ENCODE measurements at places on chromosomes 4 and X. TPM values are rescaled to one million over a fixed set of nuclear protein-coding genes. Genes with fewer than 3 reads are reported as not detected.
A peak's percentile ranks its signal among the peaks of the same experiment; 100 is the strongest.

DNA sequence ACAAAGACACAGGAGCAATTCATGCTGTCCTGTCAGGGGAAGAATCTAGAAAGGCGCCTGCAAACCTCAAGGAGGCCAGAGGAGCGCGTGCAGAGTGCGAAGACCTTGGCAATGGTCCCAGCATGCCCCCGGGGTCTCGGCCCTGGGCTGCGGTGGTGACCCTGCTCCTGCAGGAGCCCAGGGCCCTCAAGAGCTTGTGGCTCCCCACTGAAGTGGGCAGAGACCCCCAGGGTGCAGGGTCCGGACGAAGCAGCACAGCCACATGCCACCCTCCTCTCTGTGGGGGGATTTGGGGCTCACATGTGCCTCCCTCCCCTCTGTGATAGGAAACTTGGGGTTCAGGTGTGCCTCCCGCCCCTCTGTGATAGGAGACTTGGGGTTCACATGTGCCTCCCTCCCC, 39.3 kb downstream of the GAK start:
- H3K27ac ChIP-seq = no peak overlapping the region
- H3K4me3 ChIP-seq = no peak overlapping the region
- H3K36me3 ChIP-seq = peaks cover 12% of the 10 kb centered on the region
- no peaks in the 10 kb centered on the region for H3K4me1 ChIP-seq

- peaks cover 5% of the 10 kb centered on the region for H3K27me3 ChIP-seq
- no peaks in the 10 kb centered on the region for H3K4me1 ChIP-seq
- H3K27ac ChIP-seq = no peak overlapping the region
- no peak for DNase-seq
These were observed 31.1 kb upstream of the RXFP1 start for GRCh38 chr4:158490629-158491028.

DNA sequence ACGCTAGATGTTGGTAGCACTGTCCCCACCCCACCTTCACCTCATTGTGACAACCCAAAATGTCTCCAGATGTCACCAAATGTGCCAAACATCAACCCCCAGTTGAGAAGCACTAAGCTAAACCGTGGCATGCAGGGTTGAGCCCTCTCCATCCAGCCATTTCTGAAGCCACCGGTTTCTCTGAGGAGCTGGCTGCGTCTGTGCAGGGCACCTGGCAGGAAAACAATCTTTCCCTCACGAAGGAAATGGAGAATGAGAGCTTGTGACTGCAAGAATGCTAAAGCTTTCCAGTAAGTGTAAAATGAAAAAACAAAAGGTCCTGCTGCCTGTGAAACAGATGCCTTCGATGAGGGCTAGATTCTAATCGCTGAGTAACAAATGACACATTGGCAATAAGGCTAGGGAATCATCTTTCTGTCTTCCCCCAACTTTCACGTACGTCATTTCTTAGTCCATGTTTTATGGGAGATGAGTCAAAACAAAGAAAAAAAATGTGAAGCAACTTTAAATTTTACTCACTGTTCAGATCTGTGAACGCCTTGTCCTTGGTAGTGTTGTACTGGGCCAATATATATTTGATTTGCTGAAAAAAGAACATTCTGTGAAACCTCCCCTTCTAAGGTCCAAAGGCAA, 59.9 kb downstream of the PROM1 start:
- no peak overlapping the region for H3K4me3 ChIP-seq
- H3K4me1 ChIP-seq = peaks cover 3% of the 10 kb centered on the region
- no peaks in the 10 kb centered on the region for H3K27me3 ChIP-seq
- no peaks in the 10 kb centered on the region for H3K36me3 ChIP-seq

DNA sequence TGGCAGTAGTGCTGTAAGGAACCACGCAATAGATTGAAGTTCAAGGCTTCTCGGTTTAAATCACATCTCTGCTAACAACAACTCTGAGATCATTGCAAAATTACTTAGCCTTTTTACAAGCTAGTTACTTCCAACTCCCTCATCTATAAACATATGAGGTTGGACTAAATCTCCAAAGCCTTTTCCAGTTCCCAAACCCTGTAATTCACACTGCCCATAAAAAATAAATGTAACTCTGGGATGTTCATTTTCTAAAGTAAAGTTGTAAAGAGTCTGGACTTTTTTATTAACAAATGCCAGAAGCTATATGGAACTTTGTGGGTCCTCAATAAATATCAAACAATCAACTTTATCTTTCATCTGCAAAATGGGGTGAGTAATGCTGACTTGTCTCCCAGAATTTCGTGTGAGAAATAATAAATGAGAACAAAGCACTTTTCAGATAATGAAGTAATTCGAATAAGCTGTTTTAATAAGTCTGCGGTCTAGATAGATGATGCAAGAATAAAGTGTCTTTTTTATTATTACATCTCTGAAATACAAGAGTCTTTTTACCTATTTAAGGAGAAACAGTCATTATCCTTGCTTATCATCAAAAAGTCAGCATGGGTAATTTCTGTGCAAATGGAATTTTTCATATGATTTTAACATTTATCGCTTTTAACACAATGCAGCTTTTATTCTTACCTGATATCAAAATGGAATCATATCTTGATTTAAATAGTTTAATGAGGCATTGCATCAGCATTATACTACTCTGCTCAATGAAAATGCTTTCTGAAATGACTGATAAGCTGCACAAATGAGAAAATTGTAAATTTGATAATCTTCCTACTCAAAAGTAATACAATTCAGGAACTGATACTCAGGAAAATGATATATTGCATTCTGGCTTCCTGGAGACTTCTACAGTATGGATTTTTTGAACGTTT, 252.6 kb downstream of the BANK1 start:
- H3K4me3 ChIP-seq = no peak overlapping the region
- DNase-seq = no peak
- H3K27me3 ChIP-seq = no peaks in the 10 kb centered on the region
- no peak overlapping the region for H3K27ac ChIP-seq
- H3K4me1 ChIP-seq = peaks cover 10% of the 10 kb centered on the region
- H3K36me3 ChIP-seq = no peaks in the 10 kb centered on the region

- H3K4me1 ChIP-seq = no peaks in the 10 kb centered on the region
- H3K36me3 ChIP-seq = no peaks in the 10 kb centered on the region
- no peaks in the 10 kb centered on the region for H3K27me3 ChIP-seq
- no peak overlapping the region for H3K27ac ChIP-seq
These were observed 32.5 kb downstream of the ETDB start for GRCh38 chrX:135087867-135088266.

GRCh38 chr4:53654300-53654758, 63.0 kb upstream of the LNX1 start:
- H3K4me3 ChIP-seq = no peak overlapping the region
- no peaks in the 10 kb centered on the region for H3K36me3 ChIP-seq
- DNase-seq = no peak
- no peaks in the 10 kb centered on the region for H3K27me3 ChIP-seq

DNA sequence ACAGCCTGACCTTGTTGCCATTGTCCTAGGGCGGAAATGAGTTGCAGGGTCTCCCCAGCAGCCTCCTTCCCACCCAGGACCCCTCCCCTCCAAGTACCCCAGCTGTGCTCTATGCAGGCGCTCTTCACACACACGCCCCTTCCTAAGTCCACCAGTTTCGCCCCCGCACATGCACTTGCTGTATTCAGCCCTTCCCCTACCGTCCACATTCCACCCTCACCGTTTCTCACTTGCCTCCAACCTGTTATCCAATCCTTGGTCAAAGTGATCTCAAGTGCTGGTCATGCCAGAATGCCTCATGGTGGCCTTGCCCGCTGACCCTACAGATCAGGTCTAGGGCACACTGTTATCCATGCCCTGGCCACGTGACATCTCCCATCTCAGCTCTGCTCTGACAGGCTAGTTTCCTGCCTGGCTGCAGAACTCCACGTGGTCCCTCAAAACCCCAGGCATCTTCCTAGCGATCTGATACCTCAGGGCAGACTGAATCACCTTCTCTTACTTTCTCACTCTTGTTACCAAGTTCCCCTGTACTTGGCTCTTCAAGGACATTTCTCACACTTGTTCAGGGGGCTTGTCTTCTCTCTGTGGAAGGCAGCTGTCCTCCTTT, 39.7 kb downstream of the NSG1 start:
- no peak for DNase-seq
- H3K4me3 ChIP-seq = no peak overlapping the region
- H3K27ac ChIP-seq = no peak overlapping the region
- H3K27me3 ChIP-seq = no peaks in the 10 kb centered on the region
- peaks cover 3% of the 10 kb centered on the region for H3K4me1 ChIP-seq
- peaks cover 6% of the 10 kb centered on the region for H3K36me3 ChIP-seq

- H3K4me1 ChIP-seq = no peaks in the 10 kb centered on the region
- H3K36me3 ChIP-seq = peaks cover 30% of the 10 kb centered on the region
- DNase-seq = no peak
- no peaks in the 10 kb centered on the region for H3K27me3 ChIP-seq
- no peak overlapping the region for H3K4me3 ChIP-seq
These were observed 89.8 kb downstream of the SMARCA1 start for GRCh38 chrX:129433461-129433860.

GRCh38 chrX:7059214-7059838, 88.2 kb upstream of the STS start:
- no peak overlapping the region for H3K4me3 ChIP-seq
- DNase-seq = no peak
- H3K27me3 ChIP-seq = no peaks in the 10 kb centered on the region
- peaks cover 17% of the 10 kb centered on the region for H3K4me1 ChIP-seq

DNA sequence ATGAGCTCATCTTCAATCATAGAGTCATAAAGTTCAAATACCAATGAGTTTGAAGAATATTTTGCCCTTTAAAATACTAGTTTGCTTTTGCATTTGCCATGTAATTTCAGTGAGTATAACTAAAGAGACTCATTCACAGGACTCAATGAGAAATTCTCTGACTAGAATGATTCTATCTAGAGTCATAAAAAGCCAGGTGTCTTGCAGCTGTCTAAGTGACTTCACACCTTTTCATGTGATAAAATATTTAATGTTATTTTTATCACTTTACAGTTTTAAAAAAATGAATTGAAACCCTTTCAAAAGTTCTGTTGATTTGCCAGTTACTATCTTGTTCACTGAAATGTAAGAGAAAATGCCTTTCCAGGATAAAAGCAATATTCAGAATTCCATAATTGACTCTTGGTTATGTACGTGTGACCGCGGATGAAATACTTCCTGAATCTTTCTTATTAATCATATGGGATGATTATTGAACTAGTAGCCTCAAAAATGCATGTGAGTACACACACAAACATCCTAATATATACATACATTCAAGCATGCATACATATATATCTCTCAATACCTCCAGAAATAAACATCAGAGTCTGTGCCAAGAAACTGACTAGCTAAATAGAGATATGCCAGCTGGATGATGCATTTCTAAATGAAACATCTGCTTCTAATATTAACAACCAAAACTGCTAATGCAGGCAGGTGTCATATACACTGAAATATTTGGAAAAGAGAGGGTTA, 87.0 kb downstream of the GABRB1 start:
- no peak overlapping the region for H3K4me3 ChIP-seq
- no peaks in the 10 kb centered on the region for H3K36me3 ChIP-seq
- H3K27me3 ChIP-seq = peaks cover 8% of the 10 kb centered on the region
- no peak overlapping the region for H3K27ac ChIP-seq

DNA sequence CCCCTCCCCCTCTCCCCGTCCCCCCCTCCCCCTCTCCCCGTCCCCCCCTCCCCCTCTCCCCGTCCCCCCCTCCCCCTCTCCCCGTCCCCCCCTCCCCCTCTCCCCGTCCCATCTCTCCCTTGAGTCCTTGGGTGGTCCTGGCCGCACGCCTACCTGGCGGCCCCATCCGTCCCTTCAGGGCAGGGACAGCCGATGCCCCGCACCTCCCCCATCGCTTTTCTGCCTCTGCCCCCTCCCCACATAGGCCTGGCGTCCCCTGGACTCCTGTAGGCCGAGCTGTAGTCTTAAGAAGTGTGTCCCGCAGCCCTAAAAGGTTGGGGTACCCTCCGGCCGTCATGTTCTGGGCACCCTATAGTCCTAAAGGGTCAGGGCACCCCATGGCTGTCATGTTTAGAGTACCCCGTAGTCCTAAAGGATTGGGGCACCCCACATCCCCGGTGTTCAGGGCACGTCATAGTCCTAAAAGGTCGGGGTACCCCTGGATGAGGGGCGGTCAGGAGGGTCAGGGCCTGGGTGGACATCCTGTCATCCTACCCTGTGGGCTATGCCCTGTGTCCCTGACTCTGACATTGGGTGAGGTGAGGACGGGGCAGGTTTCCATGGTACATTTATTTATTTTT, 10.8 kb upstream of the GTPBP6 start:
- peaks cover 2% of the 10 kb centered on the region for H3K4me1 ChIP-seq
- no peak overlapping the region for H3K27ac ChIP-seq
- H3K4me3 ChIP-seq = no peak overlapping the region
- no peaks in the 10 kb centered on the region for H3K27me3 ChIP-seq
- H3K36me3 ChIP-seq = no peaks in the 10 kb centered on the region
- DNase-seq = no peak

DNA sequence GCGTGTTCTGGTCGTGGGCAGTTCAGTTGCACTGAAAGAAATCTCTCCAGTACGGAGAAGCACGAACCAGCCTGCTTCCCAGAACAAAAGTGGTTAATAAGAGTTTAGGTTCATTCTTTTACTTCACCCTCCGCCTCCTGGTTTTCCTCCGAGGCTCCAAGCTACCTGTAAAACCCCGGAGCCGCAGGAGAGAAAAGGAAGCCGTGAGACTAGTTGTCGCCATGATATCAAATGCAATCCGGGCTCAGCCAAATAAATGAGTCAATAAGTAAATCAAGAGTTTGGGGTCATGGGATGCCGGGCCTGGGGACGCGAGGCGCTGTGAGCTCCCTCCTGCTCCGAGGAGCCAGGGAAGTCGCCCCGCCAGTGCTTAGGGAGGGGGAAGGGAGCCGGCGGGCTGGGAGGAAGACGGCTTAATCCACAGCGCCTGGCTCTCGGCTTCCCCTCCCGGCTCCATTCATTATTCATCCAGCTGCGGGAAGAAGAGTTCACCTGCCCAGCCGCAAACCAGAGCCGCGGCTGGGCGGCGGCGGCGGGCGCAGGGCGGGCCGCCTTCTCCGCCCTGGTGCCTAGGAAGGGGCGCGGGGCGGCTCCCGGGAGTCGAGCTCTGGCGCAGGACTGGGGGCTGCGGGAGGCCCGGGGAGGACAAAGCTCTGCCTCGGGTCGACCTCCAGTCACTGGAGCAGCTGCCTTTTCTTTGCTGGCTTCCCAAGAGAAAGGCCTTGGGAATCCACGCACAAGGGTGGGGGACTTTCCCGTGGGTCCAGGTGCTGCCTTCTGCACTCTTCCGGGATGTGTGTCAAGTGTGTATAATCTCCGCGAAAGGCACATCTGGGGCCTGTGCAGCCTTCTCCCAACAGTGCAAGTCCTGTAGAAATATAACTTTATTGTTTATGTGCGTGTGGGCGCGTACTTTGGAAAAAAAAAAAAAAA, 1.7 kb downstream of the FRAS1 start:
- H3K36me3 ChIP-seq = no peaks in the 10 kb centered on the region
- H3K27ac ChIP-seq = peak overlapping the region; percentile 97
- H3K27me3 ChIP-seq = peaks cover 1% of the 10 kb centered on the region
- peaks cover 22% of the 10 kb centered on the region for H3K4me1 ChIP-seq
- H3K4me3 ChIP-seq = peak overlapping the region; percentile 95

Gene HPGD
- 11.2 TPM for total RNA-seq

Gene HSFX1
- 1.9 TPM for total RNA-seq

Gene CNKSR2
- 11.2 TPM for total RNA-seq

Gene MMRN1
- total RNA-seq = not detected

Gene OPN1MW2
- not detected for total RNA-seq

Gene PLP1
- total RNA-seq = 0.11 TPM
